Activated T-helper 1 cell treated with anti-CD3 and anti-CD28 coated beads, Interleukin-2, amount 50 U/mL, for 16 hours (primary cell): ENCODE measurements at places on chromosomes 4 and X.

DNA sequence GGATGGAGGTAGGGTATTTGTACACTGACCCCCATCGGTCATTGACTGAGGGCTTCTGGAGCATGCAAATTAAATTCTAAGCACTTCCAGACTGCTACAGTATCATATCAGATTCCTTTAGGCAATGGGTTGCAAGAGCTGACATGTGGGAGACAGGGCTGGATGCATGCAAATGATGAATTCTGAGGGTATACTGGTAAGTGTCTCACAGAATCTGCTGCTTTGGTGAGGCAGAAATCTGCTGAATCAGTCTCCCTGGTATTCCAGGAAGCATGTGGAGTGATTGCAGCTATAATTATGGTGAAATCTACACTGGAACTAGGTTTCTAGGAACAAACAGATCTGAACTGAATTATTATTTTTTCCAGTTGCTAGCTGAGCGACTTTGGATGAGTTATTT, 684.9 kb upstream of the MAGEB2 start:
- DNase-seq: no peak

- no peak for DNase-seq
Observed at GRCh38 chrX:53196678-53197077, 28.3 kb downstream of the KDM5C start.

DNA sequence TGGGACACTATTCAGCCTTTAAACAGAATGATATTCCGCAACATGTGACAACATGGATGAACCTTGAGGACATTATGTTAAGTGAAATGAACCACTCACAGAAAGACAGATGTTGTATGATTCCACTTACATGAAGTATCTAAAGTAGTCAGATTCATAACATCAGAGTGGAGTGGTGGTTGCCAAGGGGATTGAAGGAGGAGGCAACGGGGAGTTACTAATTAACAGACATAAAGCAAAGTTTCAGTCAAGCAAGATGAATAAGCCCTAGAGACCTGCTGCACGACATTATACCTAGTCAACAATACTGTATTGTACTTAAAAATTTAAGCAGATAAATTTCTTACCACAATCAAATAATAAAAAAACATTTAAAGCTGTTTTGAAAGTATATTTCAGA, 105.0 kb upstream of the NR0B1 start:
- no peak for DNase-seq

- no peak for DNase-seq
Observed at GRCh38 chr4:154868414-154869194, 87.5 kb downstream of the RBM46 start.

DNA sequence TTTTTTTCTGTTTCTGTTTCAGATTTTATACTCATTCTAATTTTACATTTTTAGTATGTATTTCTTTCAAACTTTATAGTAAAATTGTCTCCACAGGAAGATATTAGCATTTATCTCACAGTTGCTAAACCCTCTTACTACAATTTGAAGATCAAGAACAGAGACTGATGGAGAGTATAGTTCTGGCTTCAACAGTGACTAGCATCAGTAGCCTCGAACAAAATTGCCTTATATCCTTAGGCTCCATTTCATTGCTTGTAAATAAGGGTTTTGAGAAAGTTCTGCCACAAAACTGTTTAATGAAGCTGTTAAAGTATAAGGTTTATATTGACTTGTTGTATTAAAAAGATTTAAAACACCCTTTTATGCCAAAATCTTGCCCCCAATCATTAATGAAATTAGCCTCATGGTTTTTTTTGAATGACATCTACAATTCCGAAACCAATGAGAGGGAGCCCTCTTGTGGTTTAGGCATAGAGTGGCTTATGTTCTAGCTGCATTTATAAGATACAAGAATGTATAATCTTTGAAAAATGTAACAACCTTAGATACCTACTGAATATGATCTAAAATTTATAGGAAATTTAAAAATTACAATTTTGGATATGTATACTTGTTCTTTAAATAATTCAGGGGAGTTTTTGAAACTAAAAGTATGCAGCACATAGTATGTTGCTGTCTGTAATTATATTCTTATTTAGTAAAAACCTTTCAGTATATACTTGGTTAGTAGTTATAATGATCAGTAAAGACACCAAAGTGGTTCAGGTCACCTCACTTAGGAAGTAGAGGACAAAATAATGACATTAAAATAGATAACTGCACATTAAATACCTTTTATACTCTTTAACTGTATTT, 109.8 kb upstream of the HPGD start:
- DNase-seq: no peak

DNA sequence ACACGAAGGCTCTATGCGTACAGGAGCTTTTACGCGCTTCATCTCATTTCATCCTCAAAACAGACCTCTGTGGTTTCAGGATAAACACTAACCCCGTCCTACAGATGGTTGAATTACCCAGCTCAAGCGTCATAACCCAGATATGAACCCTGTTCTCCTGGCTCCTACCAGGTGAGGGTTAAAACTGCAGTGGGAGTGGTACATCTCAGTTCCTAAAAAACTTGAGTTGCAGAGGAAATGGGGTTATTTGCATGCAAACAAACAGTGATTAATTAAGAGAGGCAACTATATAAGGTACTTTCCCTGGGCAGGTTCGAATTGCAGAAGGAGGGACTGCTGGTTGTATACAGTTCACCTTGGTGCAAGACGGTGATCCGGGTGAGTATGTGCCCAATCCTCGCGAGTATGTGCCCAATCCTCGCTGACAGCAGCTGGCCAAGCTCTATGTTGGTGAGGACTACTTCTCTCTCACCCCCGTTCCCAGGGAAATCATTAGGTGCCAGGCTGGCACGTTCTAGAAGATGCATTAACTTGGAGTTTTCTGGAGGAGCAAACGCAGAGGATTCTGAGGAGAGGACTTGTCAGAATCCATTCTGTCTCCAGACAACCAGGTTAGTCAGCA, 72.6 kb downstream of the FHDC1 start:
- DNase-seq: no peak

GRCh38 chrX:17192106-17192505, 182.9 kb upstream of the NHS start:
- no peak for DNase-seq

DNA sequence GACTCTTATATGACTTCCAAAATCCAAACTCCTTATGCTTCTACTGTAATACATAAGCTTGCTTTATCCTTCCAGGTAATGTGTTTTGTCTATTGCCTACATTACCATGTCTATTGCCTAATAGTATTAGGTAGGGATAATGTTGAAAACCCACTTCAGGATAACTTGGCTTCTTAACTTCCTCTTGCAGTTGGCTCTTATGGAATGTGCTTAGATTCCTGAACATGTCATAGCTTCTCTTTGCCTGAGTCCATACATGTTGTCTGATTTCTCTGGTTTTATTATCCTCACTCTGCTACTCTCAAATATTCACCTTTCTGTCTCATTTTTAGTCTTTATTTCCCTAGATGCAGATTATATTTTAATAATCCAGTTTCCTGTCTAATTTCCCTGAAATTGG, 599.9 kb downstream of the IL15 start:
- DNase-seq: no peak

DNA sequence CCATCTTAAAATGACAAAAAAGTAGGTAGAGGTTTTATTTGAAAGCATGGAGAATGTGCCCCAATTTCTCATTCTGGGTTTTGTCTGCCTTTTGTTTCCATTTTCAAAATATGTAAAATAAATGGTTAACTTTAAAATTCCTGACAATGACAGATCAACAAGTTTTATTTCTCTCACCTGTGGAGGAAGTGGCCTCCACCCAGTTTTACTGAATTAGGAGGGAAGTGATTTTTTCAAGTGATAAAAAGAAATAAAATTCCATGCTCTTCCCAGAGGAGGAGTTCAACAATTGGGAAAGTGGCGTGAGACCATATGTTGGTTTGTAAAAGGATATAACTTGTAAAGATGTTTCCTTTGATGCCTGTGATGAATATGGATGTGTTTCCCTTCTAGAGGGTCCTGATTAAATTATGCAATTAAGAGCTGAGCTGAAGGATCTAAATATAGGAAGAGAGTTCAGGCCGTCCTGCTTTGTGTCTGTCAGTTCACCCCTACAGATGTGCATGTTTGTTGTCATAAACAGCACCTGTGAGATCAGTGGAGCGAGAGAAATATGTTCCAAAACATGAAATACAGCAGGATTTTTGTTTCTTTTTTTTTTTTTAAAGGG, 19.5 kb downstream of the SMAD1 start:
- DNase-seq: no peak

GRCh38 chrX:44422631-44423030, 79.2 kb upstream of the EFHC2 start:
- DNase-seq: no peak

DNA sequence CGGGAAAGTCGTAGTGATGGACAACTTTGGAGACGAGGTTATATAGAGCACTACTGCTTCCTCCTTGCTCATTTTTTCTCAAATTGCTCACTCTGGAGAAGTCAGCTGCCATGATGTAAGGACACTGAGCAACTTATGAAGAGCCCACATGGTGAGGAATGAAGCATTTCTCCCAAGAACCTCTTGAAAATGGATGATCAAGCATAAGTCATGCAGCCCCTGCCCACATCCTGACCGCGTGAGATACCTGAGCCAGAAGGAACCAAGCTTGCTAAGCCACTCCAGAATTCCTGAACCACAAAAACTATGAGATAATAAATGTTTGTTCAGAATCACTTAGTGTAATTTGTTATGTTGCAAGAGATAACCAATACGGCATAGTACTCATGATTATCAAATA, 42.8 kb downstream of the PDE5A start:
- DNase-seq: no peak

GRCh38 chrX:15744181-15744867, 6.3 kb downstream of the CA5B start:
- DNase-seq: no peak

- DNase-seq: no peak
Observed at GRCh38 chrX:119130911-119131310, 3.3 kb upstream of the KIAA1210 start.

- no peak for DNase-seq
Observed at GRCh38 chr4:102535398-102536082, 34.4 kb downstream of the NFKB1 start.

- no peak for DNase-seq
Observed at GRCh38 chr4:98786866-98787265, 128.5 kb upstream of the TSPAN5 start.

DNA sequence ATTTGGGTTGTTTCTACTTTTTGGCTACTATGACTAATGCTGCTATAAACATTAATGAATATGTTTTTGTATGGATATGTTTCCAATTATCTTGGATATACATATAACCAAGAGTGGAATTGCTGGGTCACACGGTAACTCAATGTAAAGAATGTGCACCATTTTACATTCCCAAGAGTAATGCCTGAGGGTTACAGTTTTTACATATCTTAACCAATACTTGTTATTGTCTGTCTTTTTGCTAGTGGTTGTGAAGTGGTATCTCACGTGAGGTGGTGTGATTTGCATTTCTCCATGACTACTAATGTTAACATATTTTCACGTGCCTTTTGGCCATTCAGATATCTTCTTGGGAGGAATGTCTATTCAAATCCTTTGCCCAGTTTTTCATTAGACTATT, 200.3 kb upstream of the MAB21L2 start:
- DNase-seq: no peak

- DNase-seq: no peak
Observed at GRCh38 chr4:8085491-8086117, 73.0 kb downstream of the ABLIM2 start.

DNA sequence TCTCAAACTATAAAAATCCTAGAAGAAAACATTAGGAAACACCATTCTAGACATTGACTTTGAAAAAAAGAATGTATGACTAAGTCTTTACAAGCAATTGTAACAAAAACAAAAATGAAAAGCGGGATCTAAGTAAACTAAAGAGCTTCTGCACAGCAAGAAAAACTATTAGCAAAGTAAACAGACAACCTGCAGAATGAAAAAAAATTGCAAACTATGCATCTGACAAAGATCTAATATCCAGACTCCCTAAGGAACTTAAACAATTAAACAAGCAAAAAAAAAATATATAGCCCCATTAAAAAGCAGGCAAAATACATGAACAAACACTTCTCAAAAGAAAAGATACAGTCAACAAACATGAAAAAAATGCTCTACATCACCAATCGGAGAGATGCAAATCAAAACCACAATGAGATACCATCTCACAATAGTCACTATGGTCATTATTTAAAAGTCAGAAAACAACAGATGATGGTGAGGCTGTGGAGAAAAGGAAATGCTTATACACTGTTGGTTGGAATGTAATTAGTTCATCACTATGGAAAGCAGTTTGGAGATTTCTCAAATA, 168.1 kb downstream of the EPHA5 start:
- no peak for DNase-seq

GRCh38 chr4:8123870-8124269, 34.7 kb downstream of the ABLIM2 start:
- DNase-seq: no peak

GRCh38 chr4:155544547-155544946, 122.1 kb upstream of the GUCY1A1 start:
- no peak for DNase-seq

GRCh38 chrX:124421898-124422655, 75.7 kb downstream of the SH2D1A start:
- DNase-seq: no peak
